Activated CD4-positive, alpha-beta T cell treated with anti-CD3 and anti-CD28 coated beads for 24 hours (primary cell): ENCODE measurements at places on chromosomes 5 and 9.

DNA sequence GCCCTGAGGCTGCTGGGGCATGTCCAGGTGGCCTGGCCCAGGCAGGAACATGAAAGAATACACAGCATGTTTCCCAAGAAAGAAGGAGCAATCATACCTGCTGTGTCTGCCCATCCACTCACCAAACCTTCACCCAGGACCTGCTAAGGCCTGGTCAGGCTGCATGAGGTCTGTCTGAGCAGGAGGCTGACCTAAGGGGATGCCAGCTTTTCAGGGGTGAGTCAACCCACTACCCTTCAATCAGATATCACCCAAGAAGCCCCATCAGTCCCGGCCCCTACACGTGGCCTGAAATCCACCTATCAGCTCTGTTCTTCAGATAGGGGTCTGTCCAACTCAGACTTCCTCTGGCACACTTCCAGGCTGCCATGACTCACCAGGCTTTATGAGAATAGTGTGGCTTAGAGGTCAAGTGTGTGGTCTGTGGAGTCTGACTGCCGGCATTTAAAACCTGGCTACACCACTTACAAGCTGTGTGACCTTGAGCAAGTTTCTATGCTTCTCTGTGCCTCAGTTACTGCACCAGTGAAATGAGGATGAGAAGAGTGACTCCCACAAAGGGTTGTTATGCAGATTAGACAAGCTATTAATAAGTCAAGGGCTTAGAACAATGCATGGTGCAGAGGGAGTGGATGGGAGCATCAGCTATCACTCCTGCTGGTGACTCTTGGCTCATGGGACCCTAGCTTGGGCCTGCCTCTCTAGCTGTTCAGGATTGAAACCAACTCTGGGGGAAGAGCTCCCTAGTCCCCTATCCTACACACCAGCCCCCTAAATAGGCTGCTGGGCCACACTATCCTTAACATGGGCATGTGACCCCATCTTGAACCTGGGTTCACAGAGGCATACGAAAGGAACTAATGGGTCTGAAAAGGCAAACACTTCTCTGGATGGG, 130.3 kb downstream of the PAX5 start:
- no peak for DNase-seq

- DNase-seq, result no peak
Measured at GRCh38 chr9:88523056-88523455, 11.9 kb upstream of the NXNL2 start.

- DNase-seq, result no peak
Measured at GRCh38 chr5:132489871-132490483, 596 bp downstream of the IRF1 start.

DNA sequence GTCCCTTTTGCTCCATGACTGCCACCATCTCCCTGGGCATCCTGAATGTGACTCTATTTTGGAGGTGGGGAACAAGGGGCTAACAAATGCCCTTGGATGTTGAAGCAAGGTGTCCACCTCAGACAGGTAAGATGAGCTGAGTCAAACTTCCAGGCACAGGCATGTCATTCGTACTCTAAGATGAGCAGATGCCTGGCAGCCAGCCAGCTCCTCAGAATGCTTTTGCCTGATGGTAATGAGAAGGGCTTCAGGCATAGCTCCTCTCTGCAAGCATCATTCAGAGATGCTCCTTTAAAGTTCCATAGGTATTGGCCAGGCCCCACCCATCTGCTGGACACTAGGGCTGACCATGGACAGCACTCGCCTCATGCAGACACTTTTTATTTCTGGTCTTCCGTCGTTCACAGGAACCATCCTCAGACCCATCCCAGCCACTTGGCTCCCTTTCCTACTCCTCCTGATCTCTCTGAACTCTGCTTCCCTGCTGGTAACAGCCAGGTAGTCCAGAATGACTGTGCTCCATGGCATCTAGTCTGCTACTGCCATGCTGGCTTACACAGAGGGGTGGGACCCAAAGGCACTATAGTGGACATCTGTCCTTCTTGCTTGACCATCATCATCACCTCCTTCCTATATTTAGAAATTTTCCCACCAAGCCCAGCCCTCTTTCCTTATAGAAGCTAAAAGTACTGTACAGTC, 118.8 kb downstream of the GLIS3 start:
- DNase-seq, result no peak

- no peak for DNase-seq
Measured at GRCh38 chr5:149837680-149838269, 106.8 kb downstream of the PDE6A start.
